ENCODE measurements at places on chromosomes 3 and 15. TPM values are rescaled to one million over a fixed set of nuclear protein-coding genes. Genes with fewer than 3 reads are reported as not detected.

Gene CAND2
- 14.8 TPM for total RNA-seq

Gene ADIPOQ
- not detected for total RNA-seq

Gene CCR8
- not detected for total RNA-seq

DNA sequence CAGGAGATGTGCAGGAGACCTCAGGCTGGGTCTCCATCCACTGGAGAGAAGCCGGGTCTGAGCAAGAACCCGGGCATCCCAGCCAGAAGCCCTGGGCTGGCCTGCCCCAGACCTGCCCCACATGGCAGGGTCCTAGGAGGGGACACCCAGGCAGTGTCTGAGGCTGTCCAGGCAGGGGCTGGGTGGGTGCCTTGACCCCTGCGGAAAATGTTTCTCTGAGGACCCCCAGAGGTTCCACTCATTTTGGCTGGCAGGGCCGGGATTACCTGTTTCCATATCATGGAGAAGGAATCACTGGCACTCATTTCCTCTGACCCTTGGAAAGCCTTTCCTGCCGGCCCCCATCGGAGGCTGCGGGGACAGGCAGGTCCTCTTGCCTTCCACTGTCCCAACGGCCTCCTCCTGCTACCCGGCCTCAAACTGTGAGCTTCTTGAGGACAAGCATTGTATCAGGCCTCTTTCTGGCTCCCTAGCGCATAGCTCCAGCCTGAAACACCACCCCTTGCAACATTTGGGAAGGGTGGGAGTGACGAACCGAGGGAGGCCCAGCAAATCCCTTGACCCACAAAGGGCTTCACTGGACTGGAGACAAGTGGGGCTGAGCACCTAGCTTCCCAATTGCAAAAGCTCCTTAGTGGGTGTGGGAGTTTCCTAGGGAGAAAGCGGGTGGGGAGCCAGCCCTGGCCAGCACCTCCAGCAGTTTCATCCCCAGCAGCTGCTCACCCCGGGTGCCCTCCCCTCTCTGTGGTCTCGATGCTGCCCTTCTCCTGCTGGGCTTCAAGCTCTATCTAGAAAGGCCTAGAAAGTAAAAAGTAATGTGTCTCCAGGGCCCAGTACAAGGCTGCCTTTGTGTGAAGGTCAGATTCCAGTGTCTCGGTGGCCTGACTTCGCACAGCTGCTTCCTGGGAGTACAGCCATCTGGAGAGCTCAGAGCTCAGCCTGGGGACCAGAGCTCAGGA is 29.7 kb downstream of the ACSBG1 start:
- peak overlapping the region; percentile 67 for H3K27ac ChIP-seq
- H3K27me3 ChIP-seq, result no peaks in the 10 kb centered on the region
- peaks cover 59% of the 10 kb centered on the region for H3K4me1 ChIP-seq
- H3K4me3 ChIP-seq, result peak overlapping the region; percentile 34
- no peak for DNase-seq

GRCh38 chr3:157631478-157631877 is 128.3 kb upstream of the VEPH1 start:
- peak overlapping the region; percentile 23 for H3K4me3 ChIP-seq
- no peak for DNase-seq
- H3K4me1 ChIP-seq, result peaks cover 14% of the 10 kb centered on the region
- H3K36me3 ChIP-seq, result no peaks in the 10 kb centered on the region
- H3K27me3 ChIP-seq, result peaks cover 18% of the 10 kb centered on the region
- peak overlapping the region; percentile 25 for H3K27ac ChIP-seq

- no peak overlapping the region for H3K27ac ChIP-seq
- no peaks in the 10 kb centered on the region for H3K4me1 ChIP-seq
- H3K27me3 ChIP-seq, result no peaks in the 10 kb centered on the region
- H3K36me3 ChIP-seq, result no peaks in the 10 kb centered on the region
Measured at GRCh38 chr3:190577225-190577624, 63.3 kb downstream of the IL1RAP start.

DNA sequence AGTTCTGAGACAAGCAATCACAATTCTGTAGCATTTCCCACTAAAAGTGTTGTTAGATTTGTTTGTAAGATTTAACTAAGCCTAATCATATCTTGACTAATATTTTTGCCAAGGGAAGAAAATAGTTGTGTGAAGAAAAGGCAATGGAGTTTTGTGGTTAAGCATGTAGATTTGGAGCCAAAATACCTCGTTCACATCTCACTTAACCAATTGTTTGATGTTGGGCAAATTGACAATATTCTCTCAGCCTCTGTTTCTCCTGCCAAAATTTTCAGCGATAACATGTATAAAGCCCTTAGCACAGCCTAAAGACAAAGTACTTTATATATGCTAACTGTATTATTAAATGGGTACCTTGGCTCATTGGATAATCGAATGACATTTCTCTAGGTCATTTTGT is 20.5 kb upstream of the CDIN1 start:
- no peaks in the 10 kb centered on the region for H3K4me1 ChIP-seq
- no peak for DNase-seq
- no peaks in the 10 kb centered on the region for H3K27me3 ChIP-seq
- no peak overlapping the region for H3K4me3 ChIP-seq
- H3K36me3 ChIP-seq, result peaks cover 3% of the 10 kb centered on the region
- no peak overlapping the region for H3K27ac ChIP-seq

DNA sequence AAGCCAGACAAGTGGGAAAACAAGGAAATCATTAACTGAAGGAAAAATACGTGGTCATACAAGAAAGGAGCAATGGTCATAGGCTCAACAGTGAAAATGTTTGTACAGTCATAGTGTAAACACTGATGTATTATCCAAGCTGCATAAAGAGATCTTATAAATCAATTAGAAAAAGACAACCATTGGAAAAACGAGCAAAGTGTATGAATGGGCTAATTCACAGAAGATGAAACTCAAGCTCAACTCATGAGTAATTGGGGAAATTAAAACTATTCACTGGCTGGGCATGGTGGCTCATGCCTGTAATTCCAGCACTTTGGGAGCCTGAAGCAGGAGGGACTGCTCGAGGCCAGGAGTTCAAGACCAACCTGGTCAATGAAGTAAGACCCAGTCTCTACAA is 6.4 kb upstream of the IGF2BP2 start:
- no peak for DNase-seq
- peaks cover 15% of the 10 kb centered on the region for H3K4me1 ChIP-seq
- no peaks in the 10 kb centered on the region for H3K27me3 ChIP-seq
- H3K36me3 ChIP-seq, result peaks cover 37% of the 10 kb centered on the region
- no peak overlapping the region for H3K4me3 ChIP-seq
- no peak overlapping the region for H3K27ac ChIP-seq

DNA sequence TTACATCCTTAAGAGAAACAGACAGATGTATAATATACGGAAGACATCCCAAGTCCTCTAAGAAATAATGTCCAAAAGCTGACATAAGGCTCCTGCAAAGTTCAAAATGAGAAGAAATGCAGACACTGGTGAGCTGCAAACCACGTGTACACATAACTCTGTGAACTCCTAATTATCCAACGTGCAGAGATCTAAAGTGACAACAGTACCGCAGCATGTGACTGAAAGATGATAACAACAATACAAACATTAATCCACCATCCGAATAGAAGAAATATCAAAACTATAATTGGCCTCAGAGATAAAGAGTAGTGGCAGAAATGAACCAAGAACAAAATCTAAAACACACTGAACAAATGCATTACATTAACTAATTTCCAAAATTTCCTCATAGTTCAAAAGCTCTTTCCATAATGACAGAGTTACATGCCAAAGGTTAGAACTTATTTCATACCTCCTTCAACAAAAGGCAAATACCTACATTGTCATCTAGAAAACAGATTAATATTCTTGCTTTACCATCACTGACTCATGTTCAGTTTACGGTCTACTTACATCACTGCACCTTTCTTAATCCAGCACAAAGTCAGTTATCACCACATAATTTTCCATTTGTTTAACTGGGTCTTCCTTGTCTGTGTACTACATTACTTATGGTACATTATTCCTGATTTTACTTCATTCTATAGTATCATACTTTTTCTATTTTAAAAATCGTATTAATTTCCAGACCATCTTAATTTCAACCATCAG is 2.2 kb downstream of the PDCD10 start:
- H3K4me3 ChIP-seq, result peak overlapping the region; percentile 43
- H3K27ac ChIP-seq, result no peak overlapping the region
- peaks cover 13% of the 10 kb centered on the region for H3K4me1 ChIP-seq
- DNase-seq, result no peak
- no peaks in the 10 kb centered on the region for H3K27me3 ChIP-seq

DNA sequence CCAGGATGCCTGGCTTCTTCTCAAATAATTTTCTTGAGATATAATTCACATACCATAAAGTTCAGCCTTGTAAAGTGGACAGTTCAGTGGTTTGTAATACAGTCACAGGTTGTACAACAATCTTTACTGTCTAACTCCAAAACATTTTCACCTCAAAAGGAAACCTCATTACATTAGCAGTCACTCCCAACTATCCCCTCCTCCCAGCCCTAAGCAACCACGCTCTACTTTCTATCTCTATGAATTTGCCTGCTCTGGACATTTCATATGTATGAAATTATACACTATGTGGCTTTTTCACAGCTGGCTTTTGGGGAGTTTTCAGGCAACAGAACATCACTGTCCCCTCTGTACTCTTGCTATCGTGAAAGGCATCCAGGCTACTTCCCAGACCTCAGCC is 17.5 kb downstream of the TGM5 start:
- H3K36me3 ChIP-seq, result no peaks in the 10 kb centered on the region
- no peak for DNase-seq
- no peak overlapping the region for H3K27ac ChIP-seq
- no peak overlapping the region for H3K4me3 ChIP-seq

DNA sequence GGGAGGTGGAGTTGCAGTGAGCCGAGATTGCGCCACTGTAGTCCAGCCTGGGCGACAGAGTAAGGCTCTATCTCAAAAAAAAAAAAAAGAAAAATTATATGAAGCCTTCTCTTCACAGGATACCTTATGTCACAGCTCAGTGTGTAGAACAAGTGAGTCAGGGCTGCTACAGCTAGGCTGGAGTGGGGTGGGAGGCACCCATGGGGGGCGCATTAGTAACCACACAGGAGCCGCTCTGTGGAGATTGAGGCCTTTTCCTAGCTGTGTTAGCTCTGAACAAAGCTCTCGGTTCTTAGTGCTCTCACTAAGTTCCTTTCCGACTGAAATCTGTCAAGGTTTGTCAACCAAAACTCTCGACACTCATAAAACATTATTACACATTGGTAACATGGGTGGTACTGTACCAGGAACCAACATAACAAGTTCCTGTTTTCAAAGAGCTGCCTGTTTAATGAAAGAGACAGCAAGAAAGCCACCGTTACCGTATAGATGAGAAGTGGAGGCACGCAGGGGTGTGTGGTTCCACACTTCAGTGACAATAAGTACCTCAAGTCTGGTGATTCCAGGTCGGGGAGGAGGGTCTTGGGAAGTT is 4.5 kb downstream of the LRRC31 start:
- H3K36me3 ChIP-seq, result no peaks in the 10 kb centered on the region
- H3K4me1 ChIP-seq, result peaks cover 4% of the 10 kb centered on the region
- DNase-seq, result no peak
- no peaks in the 10 kb centered on the region for H3K27me3 ChIP-seq
- no peak overlapping the region for H3K4me3 ChIP-seq

- H3K4me3 ChIP-seq, result no peak overlapping the region
- DNase-seq, result no peak
- H3K27me3 ChIP-seq, result no peaks in the 10 kb centered on the region
- H3K27ac ChIP-seq, result no peak overlapping the region
Measured at GRCh38 chr3:143433787-143434378, 314.3 kb downstream of the CHST2 start.

DNA sequence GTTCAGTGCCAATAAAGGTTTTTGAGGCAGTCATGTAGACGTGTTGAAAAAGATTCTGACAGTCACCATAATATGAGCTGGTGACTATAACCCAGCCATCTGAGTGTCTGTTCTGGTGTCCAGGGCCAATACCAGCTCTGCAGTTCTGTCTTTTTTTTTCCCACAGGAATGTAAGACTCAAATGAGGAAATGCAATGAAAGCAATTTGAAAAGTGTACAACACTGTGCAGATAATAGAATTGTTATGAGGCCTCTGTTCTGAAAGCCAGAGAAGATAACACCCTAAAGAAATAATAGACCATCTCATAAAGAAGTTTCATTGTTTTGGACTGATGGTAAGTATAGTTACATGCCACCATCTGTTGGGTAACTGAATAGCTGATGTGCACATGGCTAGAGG is 57.1 kb downstream of the CLDN1 start:
- no peak overlapping the region for H3K27ac ChIP-seq
- no peaks in the 10 kb centered on the region for H3K27me3 ChIP-seq
- peaks cover 5% of the 10 kb centered on the region for H3K4me1 ChIP-seq
- no peaks in the 10 kb centered on the region for H3K36me3 ChIP-seq

DNA sequence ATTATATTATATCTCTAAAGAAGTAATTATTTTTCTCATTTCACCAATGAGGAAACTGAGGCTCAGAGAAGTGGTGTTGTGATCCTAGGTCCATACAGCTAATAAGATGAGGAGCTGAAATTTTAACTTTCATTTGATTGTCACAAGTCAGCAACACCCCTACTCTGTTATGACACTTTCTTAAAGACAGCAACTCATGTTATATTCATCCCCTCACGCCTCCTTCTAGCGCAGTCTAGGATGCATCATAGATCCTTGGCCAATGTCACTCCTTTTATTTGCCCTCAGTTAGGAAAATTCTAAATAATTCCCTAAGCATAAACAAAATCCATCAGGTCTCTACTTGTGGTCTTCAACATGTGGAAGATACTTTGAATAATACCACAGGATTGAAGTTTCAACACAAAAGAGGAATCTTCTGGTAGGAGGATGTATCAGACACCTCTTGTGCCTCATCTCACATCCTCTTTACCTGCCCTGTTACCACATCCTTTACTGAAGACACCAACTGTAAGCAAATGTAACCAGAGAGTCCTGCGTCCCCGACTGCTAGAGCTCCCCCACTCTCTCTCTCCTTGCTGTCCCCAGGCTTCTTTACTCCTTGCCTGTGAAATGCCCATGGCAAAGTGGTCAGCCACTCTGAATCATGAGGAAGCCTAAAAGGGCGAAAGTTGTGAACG is 53.7 kb downstream of the TRIM42 start:
- DNase-seq, result no peak
- H3K36me3 ChIP-seq, result no peaks in the 10 kb centered on the region
- H3K4me3 ChIP-seq, result no peak overlapping the region
- H3K27me3 ChIP-seq, result peaks cover 18% of the 10 kb centered on the region

DNA sequence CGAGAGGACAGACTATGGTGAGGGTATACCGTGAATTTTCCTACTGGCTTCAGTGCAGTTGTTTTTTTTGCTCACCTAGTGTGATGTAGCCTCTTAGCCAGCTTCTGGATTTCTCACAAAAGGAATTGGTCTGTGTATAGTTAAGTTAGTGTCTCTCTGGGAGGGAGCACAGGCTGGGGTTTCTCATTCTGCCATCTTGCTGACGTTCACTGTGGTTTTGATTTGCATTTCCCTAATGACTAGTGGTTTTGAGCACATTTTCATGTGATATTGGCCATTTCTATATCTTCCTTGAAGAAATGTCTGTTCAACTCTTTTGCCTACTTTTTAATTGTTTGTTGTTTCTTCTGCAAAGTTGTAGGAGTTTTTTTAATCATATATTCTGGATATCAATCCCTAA is 2.2 kb upstream of the CD86 start:
- no peak overlapping the region for H3K4me3 ChIP-seq
- H3K27me3 ChIP-seq, result no peaks in the 10 kb centered on the region
- no peaks in the 10 kb centered on the region for H3K36me3 ChIP-seq
- H3K27ac ChIP-seq, result no peak overlapping the region
- no peaks in the 10 kb centered on the region for H3K4me1 ChIP-seq
